ENCODE measurements at places on chromosomes 2 and 18.

GRCh38 chr2:101873543-101873942 is 118.2 kb upstream of the IL1R2 start:
- no peak for DNase-seq

DNA sequence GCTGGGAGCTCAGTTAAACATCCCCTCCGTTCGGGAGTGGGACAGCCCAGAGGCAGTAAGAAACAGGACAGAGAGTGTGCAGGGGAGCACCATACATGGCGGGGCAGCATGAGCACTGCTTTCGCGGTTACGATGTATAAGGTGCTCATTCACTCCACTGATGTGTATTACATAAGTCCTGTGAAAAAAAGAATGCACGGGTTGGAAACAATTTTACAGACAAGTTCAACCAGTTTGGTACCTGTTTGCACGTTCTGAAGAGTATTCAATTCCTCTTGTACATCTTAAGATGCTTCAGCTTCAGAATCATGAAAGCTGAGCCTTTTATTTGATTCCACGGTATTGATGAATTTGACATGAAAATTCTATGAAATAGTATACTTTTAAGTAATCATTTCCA is 97.8 kb upstream of the NETO1 start:
- DNase-seq: no peak

- no peak for DNase-seq
Observed at GRCh38 chr2:173881461-173881860, 83.7 kb downstream of the SP3 start.

DNA sequence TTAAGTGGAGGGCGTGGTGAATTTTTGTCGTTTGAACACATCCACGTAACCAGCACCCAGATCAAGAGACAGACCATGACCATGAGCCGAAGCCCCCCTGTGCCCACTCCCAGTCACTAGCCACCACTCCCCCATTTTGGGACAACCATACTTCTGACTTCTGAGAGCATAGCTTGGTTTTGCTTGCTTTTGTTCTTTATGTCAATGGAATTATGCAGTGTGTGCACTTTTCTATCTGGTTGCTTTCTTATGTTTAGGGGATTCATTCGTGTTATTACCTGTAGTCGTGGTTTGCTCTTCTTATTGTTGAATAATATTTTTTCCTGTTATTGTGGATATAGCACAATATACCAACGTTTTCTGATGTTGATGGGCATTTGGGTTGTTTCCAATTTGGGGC is 141.7 kb downstream of the GLI2 start:
- no peak for DNase-seq

- DNase-seq: peak; percentile 32
Observed at GRCh38 chr2:191910518-191910917, 63.6 kb upstream of the CAVIN2 start.

DNA sequence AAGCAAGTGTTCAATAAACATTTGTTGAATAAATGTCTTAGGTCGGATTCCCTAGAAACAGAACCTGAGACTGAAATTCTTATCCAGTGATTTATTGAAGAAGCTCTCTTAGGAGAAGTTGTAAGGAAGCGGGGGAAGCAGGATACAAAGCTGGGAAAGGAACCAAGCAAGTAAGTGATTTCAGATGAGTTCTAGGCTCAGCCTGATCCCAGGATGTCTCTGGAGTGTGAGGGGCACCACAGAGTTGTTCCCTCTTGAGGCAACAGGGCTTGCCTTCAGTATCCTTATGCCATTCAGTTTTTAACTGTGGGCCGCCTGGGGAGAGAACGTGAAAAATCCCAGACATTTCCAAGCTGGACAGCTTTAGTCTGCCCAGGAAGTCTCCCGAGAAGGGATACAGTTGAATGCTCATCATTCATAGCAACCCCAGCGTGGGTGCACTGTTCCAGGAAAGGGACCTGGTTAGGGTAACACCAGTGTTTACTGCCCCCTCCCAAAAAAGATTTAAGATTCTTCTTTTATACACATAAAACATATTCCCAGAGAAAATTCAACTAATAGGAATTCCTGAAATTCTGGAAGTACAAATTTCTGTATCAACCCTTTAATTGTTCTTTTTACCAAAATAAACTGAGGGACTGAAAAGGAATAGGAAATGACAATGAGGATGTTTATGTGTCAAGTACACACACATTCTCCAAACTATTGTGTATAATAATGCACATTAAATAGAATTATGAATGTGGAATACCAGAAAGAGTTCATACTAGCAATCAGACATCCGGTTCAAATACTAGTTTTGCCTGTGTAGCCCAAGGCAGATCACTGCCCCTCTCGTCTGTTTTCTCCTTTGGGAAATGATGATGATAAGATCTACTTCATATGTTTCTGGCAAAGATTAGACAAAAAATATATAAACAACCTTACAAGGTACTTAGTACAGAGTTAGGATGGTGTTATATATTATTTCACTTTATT is 592.1 kb upstream of the CDH2 start:
- no peak for DNase-seq

- DNase-seq: no peak
Observed at GRCh38 chr2:143162123-143162837, 33.1 kb downstream of the ARHGAP15 start.

- no peak for DNase-seq
Observed at GRCh38 chr18:45749918-45750689, 26.1 kb downstream of the SLC14A1 start.

- DNase-seq: no peak
Observed at GRCh38 chr2:120776649-120777048, 41.0 kb downstream of the GLI2 start.

DNA sequence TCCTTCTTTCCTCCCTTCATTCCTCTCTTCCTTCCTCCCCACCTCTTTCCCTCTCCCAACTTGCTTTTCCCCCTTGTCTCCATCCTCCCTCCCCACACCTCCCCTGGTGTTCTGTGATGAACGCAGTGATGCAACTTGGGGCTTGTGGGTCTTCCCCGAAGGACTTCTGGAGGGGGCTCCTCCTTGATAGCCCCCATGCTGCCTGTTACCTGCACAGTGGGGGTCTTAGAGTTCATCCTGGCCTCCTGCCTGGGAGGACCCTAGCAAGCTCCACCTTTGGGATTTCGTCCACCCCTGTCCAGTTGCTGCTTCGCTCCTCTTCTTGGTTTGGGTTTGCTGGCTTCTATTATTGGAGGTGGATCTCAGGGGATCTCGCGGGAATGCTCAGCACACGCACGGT is 43.7 kb upstream of the AFF3 start:
- DNase-seq: no peak
